ENCODE measurements at places on chromosomes 12 and 14. TPM values are rescaled to one million over a fixed set of nuclear protein-coding genes. Genes with fewer than 3 reads are reported as not detected.

- no peak for DNase-seq
These were observed 2.5 kb upstream of the C1QL4 start for GRCh38 chr12:49339464-49339861.

DNA sequence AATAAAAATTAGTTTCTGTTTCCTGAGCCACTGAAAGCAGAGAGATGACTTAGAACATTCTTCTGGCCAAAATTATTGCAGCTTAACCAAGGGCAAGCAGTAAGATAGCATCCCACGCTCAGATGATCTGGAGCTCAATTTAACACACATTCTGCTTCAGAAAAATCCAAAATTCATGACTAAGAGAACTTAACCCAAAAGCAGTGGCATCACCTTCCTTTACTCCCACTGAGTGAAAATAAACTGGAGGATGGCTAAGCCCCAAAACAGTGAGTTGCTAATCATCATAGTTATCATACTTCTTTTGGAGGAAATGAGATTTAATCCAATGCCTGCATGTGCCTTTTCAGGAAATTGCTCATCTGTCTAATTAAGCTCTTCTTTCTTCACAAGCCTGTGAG, 195.4 kb downstream of the DUSP6 start:
- no peak for DNase-seq

DNA sequence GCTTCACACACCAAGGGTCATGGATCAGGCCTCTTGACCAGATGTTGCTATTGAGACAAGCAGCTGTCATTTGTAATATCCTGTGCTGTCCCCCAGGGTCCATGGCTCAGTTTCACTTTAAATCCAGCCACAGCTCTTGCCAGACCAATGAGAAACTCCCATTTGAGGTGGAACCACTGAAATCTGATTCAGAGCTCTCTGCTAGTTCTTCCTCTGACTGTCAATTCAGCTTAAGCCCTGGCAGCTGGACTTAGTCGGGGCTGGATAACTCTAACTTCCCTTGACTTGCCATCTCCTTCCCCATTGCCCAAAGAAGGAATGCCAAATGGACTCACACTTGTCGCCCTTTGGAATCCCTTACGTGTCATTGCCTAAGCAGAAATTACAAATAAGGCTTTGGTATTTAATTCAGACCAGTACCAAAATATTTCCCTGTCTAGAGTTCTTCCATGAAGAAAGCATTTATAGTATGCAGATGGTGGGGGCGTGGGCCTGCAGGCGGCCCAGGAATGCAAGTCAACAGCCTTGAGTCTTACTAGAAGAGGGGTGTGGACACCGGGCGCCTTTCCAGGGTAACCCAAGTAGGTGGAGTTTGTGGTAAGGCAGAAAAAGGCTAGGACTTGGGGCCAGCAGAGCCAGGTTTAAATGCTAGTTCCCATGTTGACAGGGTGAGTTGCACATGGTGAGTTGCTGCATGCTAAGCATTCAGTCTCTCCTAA, 96.9 kb upstream of the TMPO start:
- peak; percentile 87 for DNase-seq

GRCh38 chr14:79670811-79671210, 540.5 kb downstream of the DIO2 start:
- DNase-seq, result no peak

Gene HOXC13
- not detected for total RNA-seq

DNA sequence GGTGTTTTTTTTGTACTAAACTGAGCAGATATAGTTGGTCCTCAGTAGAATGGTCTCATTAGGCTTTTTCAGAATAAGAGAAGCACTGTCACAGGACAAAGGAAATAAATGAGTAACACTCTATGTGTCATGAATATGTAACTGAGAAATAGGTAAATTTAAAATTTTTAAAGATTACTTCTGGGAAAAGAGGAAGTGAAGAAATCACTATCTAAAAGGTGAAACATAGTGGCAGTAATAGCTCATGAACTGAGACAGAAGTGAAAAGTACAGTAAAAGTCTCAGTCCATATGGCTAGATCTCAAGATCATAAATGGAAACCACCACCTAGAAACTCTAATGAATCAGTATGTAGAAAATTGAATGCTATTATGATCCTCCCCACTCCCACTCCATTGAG, 89.3 kb upstream of the TTC7B start:
- no peak for DNase-seq

- no peak for DNase-seq
These were observed 49.4 kb downstream of the CCNK start for GRCh38 chr14:99530407-99531155.

Gene RERG
- total RNA-seq, result 10.6 TPM

Measured in lung (tissue), 17 donors.